ENCODE measurements at places on chromosomes 16 and 17.

- no peak for DNase-seq
Measured at GRCh38 chr16:10040136-10041080, 141.8 kb downstream of the GRIN2A start.

GRCh38 chr17:69505740-69506139, 91.2 kb downstream of the MAP2K6 start:
- DNase-seq = no peak

DNA sequence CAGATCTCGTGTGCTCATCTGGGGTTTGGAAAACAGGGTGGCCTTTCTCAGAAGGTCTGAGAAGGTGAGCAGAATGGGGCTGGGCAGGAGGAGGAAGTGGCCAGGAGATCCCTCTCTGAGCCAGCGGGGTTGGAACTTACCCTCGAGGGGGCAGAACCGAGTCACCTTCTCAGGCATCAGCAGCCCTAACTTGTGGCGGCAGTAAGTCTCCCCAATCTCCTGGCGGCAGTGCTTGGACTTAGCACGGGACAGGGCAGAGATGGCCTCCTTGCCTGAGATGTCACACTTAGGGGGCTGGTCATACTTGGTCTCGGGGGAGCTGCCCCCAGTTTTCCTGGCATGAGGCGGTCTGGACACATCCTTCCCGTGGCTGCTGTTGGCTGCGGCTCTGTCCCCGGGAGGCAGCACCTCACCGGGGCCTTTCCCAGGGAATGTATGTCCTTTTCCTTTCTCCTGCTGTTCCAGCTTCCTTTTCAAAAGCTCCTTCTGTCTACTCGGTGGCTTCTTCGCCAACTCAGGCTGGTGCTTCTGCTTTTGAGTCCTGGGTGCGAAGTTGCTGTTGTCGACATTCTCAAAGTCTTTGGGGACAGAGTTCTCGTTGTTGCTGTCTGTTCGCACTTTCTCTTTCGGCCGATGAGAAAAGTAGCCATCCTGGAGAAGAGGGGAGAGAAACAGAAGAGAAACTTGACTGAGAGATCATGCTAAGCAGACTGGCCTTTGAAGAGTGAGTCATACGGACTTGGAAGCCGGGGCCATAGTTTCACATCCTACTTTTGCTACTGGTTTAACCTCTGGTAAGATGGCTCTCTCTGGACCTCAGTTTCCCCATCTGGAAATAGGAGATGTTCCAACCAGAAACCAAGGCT, 211.7 kb downstream of the XYLT1 start:
- DNase-seq = no peak

DNA sequence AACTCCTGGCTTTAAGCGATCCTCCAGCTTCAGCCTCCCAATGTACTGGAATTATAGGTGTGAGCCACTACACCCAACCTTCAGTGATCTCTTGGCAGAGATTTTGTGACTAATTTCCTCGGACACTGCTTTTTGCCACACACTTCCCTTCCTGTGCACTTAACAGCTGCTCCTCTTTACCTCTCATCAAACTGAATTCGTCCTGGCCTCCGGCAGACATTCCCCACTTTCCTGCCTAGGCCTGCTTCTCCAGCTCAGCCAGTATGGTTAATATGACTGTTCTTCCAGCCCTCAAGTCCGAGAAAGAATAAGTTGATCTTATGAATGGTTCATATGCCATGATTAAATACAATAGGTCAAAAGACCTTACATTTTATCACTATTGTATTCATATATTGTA, 69.0 kb upstream of the MTMR4 start:
- DNase-seq = no peak

DNA sequence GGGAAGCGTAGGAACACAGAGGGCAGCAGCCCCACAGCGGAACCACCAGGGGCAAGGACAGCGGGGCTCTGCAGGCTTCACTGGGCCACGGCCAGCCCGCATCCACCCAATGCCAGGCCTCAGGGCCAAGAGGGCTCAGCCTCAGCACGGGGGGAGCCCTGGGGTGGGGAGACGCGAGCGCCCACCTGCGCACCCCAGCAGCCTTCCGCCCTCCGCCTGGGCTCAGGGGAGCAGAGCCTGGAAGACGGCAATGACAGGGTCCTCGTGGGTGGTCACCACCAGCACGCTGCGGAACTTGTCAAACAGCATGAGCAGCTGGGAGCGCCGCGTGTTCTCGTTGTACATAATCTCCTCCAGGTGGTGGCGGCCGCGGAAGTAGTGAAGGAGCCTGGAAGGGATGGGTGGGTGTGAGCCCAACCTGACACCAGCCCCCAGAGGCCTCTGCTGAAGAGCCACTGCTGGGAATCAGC, 8.5 kb downstream of the MPG start:
- no peak for DNase-seq

GRCh38 chr17:38420518-38420917, 7.7 kb upstream of the ARHGAP23 start:
- DNase-seq = no peak

DNA sequence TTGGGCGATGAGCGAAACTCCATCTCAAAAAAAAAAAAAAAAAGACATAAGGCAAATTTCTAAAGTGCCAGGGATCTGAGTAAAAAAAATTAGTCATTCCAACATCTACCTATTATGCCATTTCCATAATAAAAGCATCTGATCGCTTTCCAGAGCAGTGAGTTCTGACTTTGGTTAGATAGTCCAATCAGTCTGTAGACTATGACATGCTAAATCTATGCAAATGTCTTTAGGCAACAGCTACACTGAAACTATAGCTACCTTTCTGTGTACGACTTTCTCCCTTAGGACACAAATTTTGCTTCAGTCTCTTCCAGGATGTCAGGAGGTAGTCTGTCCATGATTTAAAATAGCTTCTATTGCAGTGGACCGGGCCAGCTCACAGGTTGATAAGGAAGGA, 58.9 kb upstream of the ARHGAP44 start:
- no peak for DNase-seq

- no peak for DNase-seq
Measured at GRCh38 chr17:62658136-62658920, 30.9 kb downstream of the MRC2 start.

DNA sequence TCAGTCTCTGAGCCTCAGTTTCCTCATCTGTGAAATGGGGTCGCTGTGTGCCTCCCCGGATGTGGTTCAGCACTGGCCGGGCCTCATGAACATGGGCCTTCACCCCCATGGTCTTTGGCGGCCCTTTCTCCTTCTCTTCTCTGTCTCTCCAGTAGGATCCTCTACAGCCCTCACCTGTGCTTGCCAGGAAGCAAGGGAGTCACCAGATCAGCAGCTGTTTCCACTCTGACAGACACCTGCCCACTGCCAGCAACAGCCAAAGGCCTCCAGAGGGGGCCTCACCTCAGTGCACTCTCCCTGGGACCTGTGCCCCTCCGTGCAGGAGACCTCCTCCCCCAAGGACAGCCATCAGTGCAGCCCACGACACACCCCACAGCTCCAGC, 89.4 kb downstream of the C16orf78 start:
- no peak for DNase-seq

DNA sequence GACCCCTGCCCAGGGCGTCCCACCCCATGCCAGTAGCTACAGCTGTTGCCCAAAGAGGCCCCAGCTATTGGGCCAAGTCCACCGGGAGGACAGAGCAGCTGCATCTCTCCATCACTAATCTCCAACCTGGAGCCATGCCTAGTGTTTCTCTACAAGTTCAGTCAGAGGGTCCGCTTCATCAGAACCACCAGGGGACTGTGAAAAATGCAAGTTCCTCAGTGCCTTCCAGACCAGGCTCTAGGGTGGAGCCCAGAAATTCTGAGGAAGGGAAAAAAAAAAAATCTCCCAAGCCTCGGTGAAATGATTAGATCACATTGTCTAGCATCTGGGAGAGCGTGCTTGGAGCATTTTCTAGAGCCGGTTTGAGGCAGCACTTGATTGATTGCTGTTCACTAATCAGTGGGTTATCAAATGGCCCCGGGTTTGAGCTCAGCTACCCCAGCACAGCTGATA, 22.4 kb upstream of the HERPUD1 start:
- no peak for DNase-seq

- DNase-seq = no peak
Measured at GRCh38 chr16:71853413-71853812, 7.6 kb downstream of the ATXN1L start.

GRCh38 chr16:86508947-86509758, 1.2 kb upstream of the FOXF1 start:
- DNase-seq = peak; percentile 14

GRCh38 chr16:20348365-20349185, 3.9 kb downstream of the UMOD start:
- DNase-seq = peak; percentile 66

GRCh38 chr16:5054876-5055865, 10.6 kb downstream of the C16orf89 start:
- DNase-seq = no peak

- DNase-seq = no peak
Measured at GRCh38 chr16:8796469-8797363, 723 bp downstream of the TMEM186 start.

DNA sequence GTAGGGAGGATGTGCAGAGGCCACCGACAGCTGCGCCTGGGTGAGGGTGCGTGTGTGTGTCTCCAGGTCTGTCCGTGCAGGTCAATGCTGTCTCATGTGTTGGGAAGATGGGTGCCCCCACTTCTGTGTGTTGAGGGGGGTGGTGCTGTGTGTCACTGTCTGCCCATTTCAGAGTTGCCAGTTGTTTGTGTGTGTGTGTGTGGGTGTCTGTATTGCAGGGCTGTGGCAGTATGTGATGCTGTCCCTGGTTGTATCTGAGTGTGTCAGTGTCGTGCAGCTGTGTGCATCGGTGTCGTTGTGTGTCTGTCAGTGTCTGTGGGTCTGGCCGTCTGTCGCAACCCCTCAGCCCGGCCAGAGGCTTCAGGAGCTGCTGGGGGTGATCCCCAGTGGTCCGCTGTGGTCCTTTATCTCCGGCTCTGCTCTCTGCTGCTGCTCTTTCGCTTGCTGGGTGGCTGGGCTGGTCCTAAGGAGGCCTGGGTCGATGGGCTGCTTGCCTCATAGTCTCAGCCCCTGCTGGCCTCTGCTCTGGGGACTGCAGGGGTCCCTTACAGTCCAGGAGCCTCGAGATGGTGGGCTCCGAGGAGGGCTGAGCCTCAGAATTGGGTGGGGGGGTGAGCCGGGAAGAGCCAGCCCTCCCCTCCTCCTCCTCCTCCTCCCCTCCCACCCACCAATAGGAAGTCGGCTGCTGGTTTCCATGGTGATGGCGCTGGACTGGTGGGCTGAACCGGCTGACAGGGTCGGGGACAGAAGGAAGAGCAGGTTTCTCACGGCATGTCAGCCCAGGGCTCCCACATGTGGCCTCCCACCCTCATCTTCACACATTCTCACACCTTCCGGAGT, at the start of gene TSPOAP1:
Gene TSPOAP1 (minus strand): TSS at position 601 of the 840 bp plus-strand sequence. CDS start 875 bp downstream, outside the sequence.
- DNase-seq = peak; percentile 43

- DNase-seq = peak; percentile 76
Measured at GRCh38 chr17:17781591-17782496, 54.9 kb downstream of the SREBF1 start.

DNA sequence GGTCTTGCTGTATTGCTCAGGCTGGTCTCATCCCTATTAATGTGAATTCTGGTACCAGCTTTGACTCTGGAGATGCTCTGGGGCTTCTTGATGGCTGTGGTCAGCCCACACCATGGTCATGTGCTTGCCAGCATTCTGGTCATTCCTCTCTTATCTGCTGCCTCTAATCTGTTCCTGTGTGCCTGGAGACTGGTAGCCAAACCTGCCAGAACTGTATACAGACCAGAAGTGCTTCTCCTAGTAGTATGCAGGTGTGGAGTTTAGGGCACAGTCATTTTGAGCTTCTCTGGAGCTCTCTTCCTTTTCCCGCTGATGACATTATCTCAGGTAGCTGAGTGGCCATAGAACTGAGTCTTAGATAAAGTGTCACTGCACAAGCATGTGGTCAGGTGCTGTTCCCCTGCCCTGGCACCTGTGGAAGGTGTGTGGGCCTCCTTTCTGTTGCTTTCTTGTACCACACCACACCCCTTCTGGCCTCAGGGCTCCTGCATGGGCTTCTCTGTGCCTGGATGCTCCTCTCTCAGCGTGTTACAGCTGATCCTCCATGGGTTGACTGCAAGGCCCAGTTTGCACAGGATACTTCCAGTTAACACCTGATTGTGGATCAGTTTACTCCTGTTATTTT, 162.7 kb downstream of the SPECC1 start:
- no peak for DNase-seq
